Left forelimb (tissue), 1 donor: ENCODE measurements at places on chromosomes 12 and 14.

- no peak for DNase-seq
Measured at GRCh38 chr12:50401500-50402081, 906 bp downstream of the LARP4 start.

- no peak for DNase-seq
Measured at GRCh38 chr12:3250576-3250975, 173.4 kb downstream of the TSPAN9 start.

DNA sequence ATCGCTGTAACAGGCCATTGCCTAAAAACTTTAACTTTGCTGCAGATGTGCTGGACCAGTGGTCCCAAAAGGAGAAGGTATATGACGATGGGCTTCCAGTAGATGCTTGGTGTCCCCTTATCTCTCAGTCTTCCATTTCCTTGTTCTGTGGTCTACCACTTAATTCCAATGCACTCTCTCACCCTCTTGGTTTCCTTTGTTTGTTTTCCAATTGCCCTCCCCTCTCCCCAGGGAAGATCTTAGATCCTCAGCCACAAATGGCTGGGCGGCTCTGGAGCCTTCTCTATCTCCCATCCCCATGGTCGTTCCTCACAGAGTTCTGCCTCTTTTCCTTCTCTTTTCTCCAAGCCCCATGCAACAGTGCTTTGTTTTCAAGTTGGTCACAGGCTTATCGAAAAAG, 584 bp downstream of the ACSM4 start:
- DNase-seq: no peak

GRCh38 chr14:33062476-33062875, 123.8 kb downstream of the NPAS3 start:
- no peak for DNase-seq
